Mucosa of gallbladder (tissue), 1 donor: ENCODE measurements at places on chromosomes 1 and 21. TPM values are rescaled to one million over a fixed set of nuclear protein-coding genes. Genes with fewer than 3 reads are reported as not detected.
A peak's percentile ranks its signal among the peaks of the same experiment; 100 is the strongest.

GRCh38 chr1:119783354-119784185 lies 14.9 kb upstream of the HMGCS2 start:
- DNase-seq: no peak

GRCh38 chr1:167467126-167467710 lies 51.1 kb downstream of the CD247 start:
- no peak for DNase-seq

- DNase-seq: no peak
Measured at GRCh38 chr1:51433269-51433971, 85.6 kb downstream of the EPS15 start.

DNA sequence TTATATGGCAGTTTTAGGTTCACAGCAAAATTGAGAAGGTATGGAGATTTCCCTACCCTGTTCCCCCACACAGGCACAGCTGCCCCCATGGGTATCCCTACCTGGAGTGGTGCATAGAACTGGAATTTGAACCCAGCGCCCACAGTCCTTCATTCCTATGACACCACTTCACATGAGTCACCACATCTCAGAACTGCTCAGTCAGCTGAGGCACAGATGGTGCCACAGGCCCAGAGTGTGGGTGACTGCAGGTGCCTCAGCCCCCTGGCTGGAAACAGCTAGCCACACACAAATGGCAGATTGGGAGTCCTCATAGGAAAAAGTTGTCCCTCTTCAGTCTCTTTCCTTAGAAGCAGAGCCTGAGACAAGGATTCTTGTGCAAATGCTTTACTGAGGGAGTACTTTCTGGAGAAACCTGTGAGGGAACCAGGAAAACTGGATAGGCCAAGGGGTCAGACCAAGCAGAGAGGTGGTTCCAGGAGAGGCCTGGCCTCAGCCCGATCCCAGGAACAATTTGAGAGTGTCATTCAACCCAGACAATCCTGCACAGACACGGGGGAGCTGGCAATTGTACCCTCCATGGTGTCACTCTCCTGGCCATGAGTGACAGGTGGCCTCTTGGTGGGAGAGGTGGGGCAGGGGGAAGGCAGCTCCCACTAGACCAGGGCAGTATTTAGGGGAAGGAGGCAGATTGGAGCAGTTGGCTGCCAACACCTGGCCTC lies 6.9 kb downstream of the PLA2G2D start:
- no peak for DNase-seq

GRCh38 chr1:121458291-121459048 lies 273.7 kb downstream of the SRGAP2C start:
- DNase-seq: no peak

DNA sequence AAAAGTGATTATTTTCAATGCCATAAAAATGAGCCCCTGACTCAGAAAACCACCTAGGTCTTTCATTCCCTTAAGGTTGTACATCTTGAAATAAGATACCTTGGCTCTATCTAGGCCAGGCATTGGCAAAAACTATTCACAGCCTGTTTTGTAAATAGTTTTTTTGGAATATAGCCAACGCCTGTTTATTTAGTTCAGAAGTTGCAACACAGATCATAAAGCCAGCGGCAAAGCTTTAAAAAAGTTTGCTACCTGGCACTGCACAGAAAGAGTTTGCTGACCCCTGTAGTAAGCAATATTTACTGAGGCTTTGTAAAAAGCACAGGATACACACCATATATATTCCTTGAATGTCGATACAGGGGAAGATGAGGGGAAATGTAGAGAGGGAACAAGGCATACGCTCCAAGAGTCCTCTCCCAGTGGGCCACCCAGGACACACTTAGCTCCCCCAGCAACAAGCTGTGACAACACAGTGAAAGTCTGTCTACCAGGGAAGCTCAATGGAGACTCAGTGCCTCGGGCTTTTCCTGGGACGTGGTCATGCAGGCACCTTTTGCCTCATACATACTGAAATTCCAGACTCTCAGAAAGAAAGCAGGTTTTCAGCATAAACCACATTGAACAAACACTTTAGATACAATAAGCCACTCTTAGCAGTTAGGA lies 20.5 kb downstream of the TARBP1 start:
- DNase-seq: no peak

GRCh38 chr1:14693949-14694348 lies 95.5 kb downstream of the KAZN start:
- no peak for DNase-seq

- DNase-seq: no peak
Measured at GRCh38 chr1:71804140-71804539, 478.2 kb downstream of the NEGR1 start.

- no peak for DNase-seq
Measured at GRCh38 chr1:150332651-150333290, 11.4 kb downstream of the PRPF3 start.

GRCh38 chr1:10586125-10586524 lies 111.4 kb downstream of the PEX14 start:
- no peak for DNase-seq

- no peak for DNase-seq
Measured at GRCh38 chr1:19009126-19009881, 52.8 kb upstream of the IFFO2 start.

DNA sequence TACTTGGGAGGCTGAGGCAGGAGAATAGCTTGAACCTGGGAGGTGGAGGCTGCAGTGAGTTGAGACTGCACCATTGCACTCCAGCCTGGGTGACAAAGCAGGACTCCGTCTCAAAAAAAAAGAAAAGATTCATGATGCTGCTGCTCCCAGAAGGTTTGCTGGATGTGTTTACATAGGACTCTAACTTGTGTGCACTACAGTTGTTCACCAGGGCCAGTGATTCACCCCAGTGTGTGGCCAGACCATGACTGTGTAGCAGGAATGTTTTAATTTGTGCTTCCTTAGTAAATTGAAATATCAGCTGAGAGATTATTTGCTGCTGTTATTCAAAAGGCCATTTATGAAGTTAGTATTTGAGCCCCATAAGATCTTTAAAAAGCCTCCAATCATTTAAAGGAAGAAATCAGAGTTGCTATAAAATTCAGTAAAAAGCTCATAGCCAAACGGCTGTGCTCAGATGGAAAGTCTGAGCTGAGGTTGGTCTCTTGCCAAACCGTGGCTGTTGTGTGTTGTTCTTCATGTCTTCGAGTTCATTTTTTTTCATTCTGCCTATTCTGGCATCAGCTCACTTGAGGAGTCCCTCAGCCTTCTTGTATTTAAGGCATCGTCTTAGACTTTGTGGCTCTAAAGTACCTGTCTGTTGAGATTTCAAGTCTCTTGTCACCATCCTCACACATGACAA lies 18.1 kb upstream of the PGD start:
- DNase-seq: no peak

DNA sequence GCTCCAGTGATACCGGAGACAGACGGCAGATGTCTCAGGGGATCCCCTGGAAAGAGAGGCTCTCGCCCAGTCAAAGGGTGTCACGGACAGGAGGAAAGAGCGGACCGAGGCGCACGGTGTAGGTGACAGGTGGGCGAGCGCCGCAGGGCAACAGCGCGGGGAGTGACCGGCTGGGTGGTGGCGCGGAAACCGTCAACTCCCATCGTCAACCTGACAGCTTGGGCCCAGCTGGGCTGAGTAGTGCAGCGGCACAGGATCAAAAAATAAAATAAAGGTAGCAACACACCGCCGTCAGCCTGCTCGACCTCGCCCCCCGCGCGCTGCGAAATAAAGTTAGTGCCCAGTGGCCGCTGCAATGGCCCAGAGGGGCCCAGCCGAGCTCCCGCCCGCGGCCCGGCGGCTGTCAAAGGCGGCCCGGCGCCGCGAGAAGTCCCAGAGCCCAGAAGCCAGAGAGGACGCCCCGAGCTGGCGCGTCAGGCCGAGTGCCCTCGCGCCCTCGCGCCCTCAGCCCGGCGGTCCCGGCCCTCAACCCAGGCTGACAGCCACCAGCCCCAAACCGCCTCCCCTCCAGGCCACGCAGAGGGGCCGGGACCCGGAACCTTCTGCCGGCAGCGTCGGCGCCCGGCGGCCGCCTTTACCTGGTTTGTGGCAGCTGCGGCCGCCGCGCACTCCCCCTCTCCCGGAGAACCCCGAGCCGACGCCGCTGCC lies at the start of gene LYST:
Gene LYST (minus strand): TSS at position 702 of the 708 bp plus-strand sequence. CDS start 36,489 bp downstream, outside the sequence.
- peak; percentile 35 for DNase-seq

- no peak for DNase-seq
Measured at GRCh38 chr1:10648689-10649516, 147.5 kb downstream of the CASZ1 start.

GRCh38 chr1:195965475-195965874 lies 642.8 kb downstream of the KCNT2 start:
- no peak for DNase-seq

DNA sequence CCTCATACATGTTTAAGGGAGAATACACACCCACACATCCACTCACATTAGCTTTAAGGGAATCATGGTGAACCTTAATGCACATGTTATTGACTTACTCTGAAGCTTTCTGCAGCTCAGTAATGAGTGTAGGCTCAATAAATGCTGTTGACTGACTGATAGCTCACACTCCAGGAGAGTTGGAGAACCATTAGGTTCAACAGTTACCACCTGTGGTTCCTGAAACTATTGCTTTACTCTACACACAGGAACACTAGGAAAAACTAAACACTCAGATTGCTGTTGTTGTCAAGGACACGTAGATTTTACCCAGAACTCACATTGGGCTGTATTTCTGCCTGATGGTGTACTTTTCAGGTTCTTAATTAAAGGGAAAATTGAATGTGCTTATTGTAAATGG lies 37.3 kb downstream of the ZC3H11B start:
- DNase-seq: no peak

- no peak for DNase-seq
Measured at GRCh38 chr1:6785728-6786505, 663 bp downstream of the CAMTA1 start.

DNA sequence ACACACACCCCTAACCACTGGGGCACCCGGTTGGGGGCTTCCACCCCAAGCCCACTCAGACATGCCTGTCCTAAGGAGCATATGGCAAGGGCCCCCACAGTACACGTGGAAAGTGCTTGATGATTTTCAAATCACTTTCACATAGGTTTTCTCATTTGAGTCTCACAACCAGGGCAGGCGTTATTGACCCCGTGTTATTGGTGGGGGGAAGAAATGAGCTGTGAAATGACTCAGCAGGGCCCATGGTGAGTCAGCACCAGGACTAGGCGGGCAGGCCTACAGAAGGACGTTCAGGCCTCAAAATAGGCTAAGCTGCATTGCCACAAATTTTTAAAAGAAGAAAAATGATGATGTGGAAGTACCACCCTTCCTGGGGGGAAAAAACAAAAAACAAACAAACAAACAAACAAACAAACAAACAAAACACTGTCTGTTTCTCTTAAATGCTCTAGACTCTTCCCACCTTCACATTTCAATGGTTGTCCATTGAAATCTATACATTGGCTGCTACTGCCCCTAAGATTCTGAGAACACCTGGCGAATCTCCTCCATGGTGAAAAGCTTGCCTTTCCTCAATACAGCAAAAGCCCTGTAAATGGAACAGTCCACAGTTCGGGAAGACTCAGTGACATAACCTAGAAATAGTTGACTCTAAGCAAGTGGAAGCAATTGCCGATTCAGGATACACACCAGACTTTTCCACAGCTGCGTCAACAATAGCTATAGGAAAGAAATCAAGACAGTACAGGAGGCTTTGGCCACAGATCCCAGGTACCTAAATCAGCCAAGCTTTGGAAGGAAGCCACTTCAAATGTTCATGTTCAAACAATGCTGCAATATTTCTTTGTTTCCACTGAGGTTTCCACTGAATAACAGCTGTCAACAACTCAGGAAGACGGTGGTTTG lies 234.7 kb downstream of the TOMM20 start:
- no peak for DNase-seq

- no peak for DNase-seq
Measured at GRCh38 chr1:219279017-219279770, 105.5 kb downstream of the LYPLAL1 start.

- DNase-seq: no peak
Measured at GRCh38 chr1:111895469-111895868, 94.0 kb downstream of the KCND3 start.

GRCh38 chr1:156641761-156642264 lies at the start of gene BCAN:
TSS of gene BCAN (plus strand) at chr1:156642117. CDS start at chr1:156646055, 3,938 bp downstream.
- DNase-seq: no peak

- no peak for DNase-seq
Measured at GRCh38 chr1:100736324-100736723, 16.8 kb downstream of the VCAM1 start.

DNA sequence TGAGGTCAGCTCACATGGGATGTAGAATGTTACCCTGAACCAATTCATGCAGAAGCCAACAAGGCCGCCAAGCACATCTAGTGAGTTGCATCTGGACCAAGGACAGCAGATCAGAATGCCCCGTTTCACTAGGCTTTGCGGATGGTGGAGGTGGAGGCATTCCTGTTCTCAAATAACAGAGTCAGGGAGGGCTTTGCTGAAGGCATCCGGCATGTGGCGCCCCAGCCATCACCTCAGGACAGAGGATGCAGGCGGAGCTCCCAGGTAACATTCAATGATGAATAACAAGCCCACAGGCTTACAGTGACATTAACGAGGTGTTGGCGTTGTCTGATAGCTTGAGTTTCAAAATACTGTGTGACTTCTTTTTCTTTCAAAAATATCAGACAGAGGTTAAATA lies 476.2 kb downstream of the CAMTA1 start:
- DNase-seq: no peak

- DNase-seq: no peak
Measured at GRCh38 chr1:5903680-5904079, 88.5 kb downstream of the NPHP4 start.

- no peak for DNase-seq
Measured at GRCh38 chr1:44035726-44036408, 4.6 kb upstream of the SLC6A9 start.

DNA sequence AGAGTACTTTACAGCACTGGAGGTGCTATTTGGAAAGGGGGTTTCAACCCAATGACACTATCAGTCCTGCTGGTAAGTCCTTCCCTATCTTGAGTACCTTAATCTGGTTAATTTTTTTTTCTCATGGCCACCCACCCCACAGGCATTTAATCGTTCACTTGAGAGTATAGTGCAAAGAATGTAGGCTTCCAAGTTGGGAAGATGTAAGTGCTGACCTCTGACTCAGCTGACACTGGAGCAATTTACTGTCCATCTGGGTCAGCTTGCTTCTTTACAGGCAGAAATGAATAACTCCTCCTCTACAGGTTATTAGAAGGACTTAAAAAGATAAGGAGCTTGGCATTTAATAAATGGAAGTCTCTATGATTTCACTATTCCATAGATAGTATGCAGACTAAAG lies 89.6 kb downstream of the AK5 start:
- DNase-seq: no peak

GRCh38 chr1:223853748-223854147 lies 8.0 kb upstream of the TP53BP2 start:
- DNase-seq: no peak

- no peak for DNase-seq
Measured at GRCh38 chr1:235391874-235392273, 24.6 kb downstream of the TBCE start.

- no peak for DNase-seq
Measured at GRCh38 chr1:111749628-111750027, 6.1 kb upstream of the DDX20 start.

RNU1-2 gene
- 1,358 TPM for total RNA-seq

IPO13 gene
- 40.3 TPM for total RNA-seq

LGR6 gene
- 60.7 TPM for total RNA-seq

TSPEAR gene
- total RNA-seq: 0.06 TPM

NUP210L gene
- 0.06 TPM for total RNA-seq

RCSD1 gene
- 18.4 TPM for total RNA-seq

PALMD gene
- total RNA-seq: 5.9 TPM

METTL18 gene
- 4.9 TPM for total RNA-seq

LCE2C gene
- not detected for total RNA-seq
